ENCODE measurements at places on chromosomes 2 and 18.

DNA sequence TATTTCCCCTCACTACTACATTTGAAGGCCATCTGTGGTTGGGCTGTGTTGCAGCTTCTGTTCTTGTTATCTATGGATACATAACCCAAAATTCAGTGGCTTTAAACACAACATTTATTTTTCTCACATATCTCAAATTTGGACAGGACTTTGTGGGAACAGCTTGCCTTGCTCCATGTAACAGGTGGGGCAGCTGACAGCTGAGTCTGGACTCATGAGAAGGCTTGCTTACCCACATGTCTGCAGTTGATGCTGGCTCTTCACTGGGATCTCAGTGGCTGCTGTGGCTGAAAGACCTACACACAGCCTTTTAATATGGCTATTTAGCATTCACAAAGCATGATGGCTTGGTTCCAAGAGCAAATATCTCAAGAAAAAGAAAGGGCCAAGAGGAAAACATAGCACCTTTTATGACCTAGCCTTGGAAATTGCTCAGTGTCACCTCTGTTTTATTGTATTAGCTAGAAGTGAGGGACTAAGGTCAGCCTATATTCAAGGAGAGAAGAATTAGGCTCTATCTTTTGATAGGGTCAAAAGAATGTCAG, 296.8 kb upstream of the ZNF521 start:
- no peaks in the 10 kb centered on the region for H3K36me3 ChIP-seq
- no peaks in the 10 kb centered on the region for H3K27me3 ChIP-seq
- peaks cover 25% of the 10 kb centered on the region for H3K4me1 ChIP-seq
- H3K27ac ChIP-seq = no peak overlapping the region
- H3K4me3 ChIP-seq = no peak overlapping the region

DNA sequence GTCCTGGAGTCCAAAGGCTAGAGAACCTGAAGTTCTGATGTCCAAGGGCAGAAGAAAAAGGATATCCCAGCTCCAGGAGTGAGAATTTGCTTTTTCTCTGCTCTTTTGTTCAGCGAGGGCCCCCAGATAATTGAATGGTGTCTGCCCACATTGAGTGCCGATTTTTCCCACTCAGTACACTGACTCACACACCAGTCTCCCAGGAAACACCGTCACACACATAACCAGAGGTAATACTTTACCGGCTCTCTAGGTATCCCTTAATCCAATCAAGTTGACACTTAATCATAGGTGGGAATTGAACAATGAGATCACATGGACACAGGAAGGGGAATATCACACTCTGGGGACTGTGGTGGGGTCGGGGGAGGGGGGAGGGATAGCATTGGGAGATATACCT, 161.5 kb downstream of the WDR7 start:
- H3K4me3 ChIP-seq = no peak overlapping the region
- H3K27ac ChIP-seq = no peak overlapping the region
- H3K4me1 ChIP-seq = no peaks in the 10 kb centered on the region

DNA sequence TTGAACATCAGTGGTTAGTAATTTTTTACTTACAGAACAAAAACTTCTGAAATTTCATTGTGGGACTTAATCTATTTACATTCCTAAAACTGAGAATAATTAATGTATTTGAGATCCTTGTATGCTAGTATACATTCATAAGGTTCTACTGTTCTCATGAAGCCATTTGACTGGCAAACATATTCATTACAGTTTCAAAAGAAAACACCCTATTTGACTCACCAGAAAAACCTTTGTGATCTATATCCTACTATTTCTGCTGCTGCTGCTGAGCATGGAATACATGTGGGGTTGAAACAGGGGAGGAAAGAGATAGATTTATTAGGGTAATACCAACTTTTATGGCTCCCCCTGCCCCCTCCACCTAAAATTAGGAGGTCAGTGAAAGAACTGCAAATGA, 21.8 kb downstream of the MARS2 start:
- no peak for DNase-seq
- peaks cover 3% of the 10 kb centered on the region for H3K27me3 ChIP-seq
- peaks cover 11% of the 10 kb centered on the region for H3K36me3 ChIP-seq
- no peak overlapping the region for H3K27ac ChIP-seq
- H3K4me3 ChIP-seq = no peak overlapping the region

- H3K4me1 ChIP-seq = peaks cover 14% of the 10 kb centered on the region
- H3K27ac ChIP-seq = no peak overlapping the region
These were observed 154.8 kb upstream of the APCDD1 start for GRCh38 chr18:10299643-10300042.

DNA sequence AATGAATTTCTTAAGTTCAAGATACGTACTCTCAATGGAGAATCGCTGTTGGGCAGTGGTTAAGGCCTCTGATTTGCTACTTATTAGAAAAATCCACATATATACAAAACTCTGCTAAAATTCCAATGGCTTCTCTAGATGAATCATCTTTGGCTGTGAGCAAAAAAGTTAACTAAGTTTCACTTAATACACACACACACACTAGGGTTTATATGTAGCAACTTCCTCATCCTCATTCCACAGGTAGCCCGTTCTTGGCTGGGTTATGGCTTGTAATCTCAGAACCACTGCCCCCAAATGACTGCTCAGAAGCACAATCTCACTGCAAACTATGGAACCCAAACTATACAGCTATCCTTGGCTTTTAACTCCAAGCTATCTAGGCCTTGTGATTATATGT, 99.7 kb downstream of the SMAD2 start:
- H3K27ac ChIP-seq = no peak overlapping the region
- peaks cover 55% of the 10 kb centered on the region for H3K36me3 ChIP-seq
- H3K27me3 ChIP-seq = no peaks in the 10 kb centered on the region

- H3K27me3 ChIP-seq = no peaks in the 10 kb centered on the region
- no peaks in the 10 kb centered on the region for H3K36me3 ChIP-seq
- H3K4me3 ChIP-seq = no peak overlapping the region
- no peak overlapping the region for H3K27ac ChIP-seq
- no peak for DNase-seq
- H3K4me1 ChIP-seq = peaks cover 5% of the 10 kb centered on the region
These were observed 203.8 kb upstream of the CDH7 start for GRCh38 chr18:65547046-65547445.

- H3K4me1 ChIP-seq = peaks cover 7% of the 10 kb centered on the region
- no peak overlapping the region for H3K27ac ChIP-seq
- no peak overlapping the region for H3K4me3 ChIP-seq
- H3K27me3 ChIP-seq = no peaks in the 10 kb centered on the region
These were observed 98.2 kb upstream of the MAP3K20 start for GRCh38 chr2:172977270-172978062.

GRCh38 chr2:151174127-151174526, 87.5 kb downstream of the RBM43 start:
- H3K4me3 ChIP-seq = no peak overlapping the region
- peaks cover 42% of the 10 kb centered on the region for H3K4me1 ChIP-seq
- DNase-seq = no peak
- H3K27ac ChIP-seq = no peak overlapping the region
- no peaks in the 10 kb centered on the region for H3K36me3 ChIP-seq
- no peaks in the 10 kb centered on the region for H3K27me3 ChIP-seq

DNA sequence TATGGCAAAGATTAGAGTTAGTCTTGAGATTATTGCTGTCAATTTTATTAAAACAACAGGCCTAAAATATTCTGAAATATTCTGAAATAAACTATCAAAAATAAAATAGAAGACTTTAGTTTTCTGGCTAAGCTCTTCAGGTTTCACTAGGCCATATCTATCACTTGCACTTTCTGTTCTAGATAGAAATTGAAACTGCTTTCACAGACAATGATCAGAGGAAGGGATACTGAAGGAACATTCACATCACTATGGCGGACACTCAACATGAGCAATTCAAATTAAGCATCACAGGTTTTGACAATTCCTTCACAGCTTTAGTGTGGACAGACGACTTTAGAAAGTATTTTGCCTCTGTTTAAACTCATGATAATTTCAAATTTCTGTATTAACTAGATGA, 586.4 kb upstream of the REG3G start:
- no peaks in the 10 kb centered on the region for H3K36me3 ChIP-seq
- H3K27ac ChIP-seq = no peak overlapping the region
- H3K27me3 ChIP-seq = no peaks in the 10 kb centered on the region
- DNase-seq = no peak

DNA sequence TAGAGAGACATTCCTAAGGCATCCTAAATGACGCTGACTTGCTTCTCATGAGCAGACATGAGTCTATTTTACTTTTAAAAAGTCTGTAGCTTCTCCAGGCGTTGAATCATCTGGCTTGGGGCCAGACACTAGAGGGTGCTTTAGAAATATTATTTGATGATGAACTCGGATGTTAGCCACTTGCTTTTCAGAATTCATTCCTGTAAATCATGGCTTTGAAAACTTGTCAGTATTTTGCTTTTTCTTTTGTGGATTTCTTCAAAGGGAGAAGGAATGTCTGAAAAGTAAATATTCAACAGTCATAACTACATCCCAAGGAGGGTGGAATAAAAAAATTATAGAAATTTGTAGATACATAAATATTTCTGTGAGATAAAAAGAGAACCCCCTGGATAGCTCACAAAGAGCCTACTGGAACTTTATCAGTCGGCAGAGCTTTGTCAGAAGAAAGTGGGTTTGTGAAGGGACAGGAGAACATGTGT, 370.8 kb downstream of the OSR1 start:
- no peak overlapping the region for H3K27ac ChIP-seq
- H3K27me3 ChIP-seq = no peaks in the 10 kb centered on the region
- H3K4me1 ChIP-seq = peaks cover 26% of the 10 kb centered on the region
- no peak overlapping the region for H3K4me3 ChIP-seq

DNA sequence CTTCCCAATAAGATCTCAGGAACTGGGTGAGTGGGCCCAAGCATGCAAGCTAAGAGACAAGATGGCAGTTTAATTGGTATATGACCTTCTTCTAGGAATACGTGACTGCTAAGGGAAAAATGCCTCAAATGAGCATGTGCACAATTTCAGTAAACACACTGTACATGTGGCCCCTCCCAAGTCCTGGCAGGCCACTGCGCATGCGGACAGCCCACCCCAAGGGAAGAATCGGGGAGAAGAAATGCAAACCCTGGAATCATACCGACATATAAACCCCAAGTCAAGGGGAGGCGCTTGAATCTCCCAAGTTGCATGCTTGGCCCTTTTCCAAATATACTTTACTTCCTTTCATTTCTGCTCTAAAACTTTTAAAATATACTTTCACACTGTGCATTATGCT, 15.2 kb upstream of the CCDC93 start:
- peaks cover 19% of the 10 kb centered on the region for H3K4me1 ChIP-seq
- DNase-seq = no peak
- H3K27ac ChIP-seq = no peak overlapping the region
- H3K27me3 ChIP-seq = peaks cover 12% of the 10 kb centered on the region

DNA sequence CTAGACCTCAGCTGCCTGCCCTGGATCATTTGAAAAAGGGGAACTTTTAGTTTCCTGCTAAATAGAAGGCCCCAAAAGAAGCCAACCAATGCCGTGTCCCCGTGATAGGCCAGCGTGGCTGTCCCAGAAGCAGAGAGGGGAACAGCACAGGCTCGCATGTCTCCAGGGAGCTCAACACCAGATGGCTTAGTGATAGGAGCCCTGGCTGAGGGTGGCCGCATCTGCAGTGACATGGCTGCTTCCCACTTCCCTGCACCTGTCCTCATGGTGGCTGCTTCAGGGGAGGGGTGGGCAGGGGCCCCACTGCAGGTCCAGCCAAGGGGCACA, 79.6 kb downstream of the MBP start:
- no peaks in the 10 kb centered on the region for H3K36me3 ChIP-seq
- no peak for DNase-seq
- no peaks in the 10 kb centered on the region for H3K27me3 ChIP-seq
- no peak overlapping the region for H3K27ac ChIP-seq

DNA sequence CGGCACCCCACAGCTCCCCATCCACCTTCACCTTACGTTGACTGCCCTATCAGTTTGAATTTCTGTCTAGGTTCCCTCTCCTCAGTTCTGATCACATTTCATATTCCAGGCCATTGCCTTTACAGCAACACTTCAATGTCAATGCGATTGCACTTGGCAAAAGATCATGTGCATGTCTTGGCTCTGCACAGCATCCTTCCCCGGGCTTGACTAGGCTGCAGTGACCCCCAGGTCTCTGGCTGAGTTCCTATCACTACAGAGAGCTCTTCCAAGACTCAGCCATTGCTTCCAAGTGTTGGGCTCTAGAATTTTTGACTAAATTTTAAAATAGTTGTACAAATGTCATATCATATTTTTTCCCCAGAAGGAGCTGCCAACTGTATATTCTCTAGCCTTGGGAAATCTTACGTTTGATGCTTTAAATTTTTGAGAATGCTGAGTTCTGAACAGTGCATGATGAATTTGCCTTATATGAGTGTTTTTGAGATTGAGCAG, 103.8 kb upstream of the NEDD4L start:
- H3K36me3 ChIP-seq = no peaks in the 10 kb centered on the region
- H3K27me3 ChIP-seq = no peaks in the 10 kb centered on the region
- peaks cover 22% of the 10 kb centered on the region for H3K4me1 ChIP-seq
- H3K4me3 ChIP-seq = no peak overlapping the region
- H3K27ac ChIP-seq = no peak overlapping the region
- no peak for DNase-seq

DNA sequence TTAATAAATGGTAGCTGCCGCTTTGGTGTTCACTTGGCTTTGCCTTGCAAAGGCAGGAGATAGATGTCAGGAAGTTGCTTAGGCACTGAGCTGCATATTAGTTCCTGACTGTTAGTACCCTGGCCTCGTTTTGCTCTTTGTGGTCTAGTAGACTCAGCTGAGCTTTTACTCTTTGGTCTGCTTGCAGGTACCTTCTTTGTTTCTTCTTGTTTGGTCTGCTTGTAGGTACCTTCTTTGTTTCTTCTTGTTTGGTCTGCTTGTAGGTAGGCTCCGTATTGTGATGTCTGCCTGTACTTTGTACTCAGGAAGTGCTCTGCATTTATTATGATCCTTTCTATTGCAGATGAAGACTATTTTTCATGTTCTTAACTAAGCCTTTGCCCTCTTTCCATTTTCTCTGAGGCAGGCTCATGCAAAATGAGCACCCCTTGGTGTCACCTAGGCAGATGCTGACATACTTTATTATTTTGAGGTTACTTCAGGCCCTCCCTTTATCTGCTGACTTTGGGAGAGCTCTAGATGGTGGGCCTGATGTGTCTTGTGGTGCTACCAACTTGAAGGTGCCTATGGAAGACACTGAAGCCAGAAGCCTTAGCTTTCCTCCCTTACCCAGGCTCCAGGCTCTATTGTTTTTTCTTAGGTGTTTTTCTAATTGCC, 6.0 kb downstream of the RPIA start:
- no peak overlapping the region for H3K27ac ChIP-seq
- H3K4me3 ChIP-seq = no peak overlapping the region
- H3K27me3 ChIP-seq = no peaks in the 10 kb centered on the region
- no peak for DNase-seq
- peaks cover 47% of the 10 kb centered on the region for H3K4me1 ChIP-seq

GRCh38 chr2:69902213-69902922, 8.6 kb downstream of the SNRNP27 start:
- no peak overlapping the region for H3K27ac ChIP-seq
- no peak for DNase-seq
- no peaks in the 10 kb centered on the region for H3K27me3 ChIP-seq
- H3K4me1 ChIP-seq = no peaks in the 10 kb centered on the region

Measured in WTC11 (cell line).